ENCODE measurements at places on chromosomes 7 and 10.

DNA sequence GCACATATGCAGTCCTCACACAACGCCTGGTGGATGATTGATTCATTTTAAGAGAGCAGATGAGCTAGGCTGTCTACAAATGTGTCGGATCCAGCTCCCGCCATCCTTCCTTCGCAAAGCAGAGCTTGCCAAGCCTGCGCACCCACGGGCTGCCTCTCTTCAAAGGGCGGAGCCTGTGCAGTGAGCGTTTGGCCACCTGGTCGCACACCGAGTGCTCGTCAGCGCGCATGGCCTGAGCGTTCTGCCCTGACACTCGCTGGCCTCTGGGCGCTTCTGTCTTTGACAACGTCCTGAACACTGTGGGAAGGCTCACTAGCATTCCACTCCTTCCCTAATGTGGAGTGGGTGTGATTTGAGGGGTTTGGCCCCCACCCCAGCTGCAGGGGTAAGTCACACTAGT lies 47.1 kb upstream of the TMEM72 start:
- no peak for DNase-seq

GRCh38 chr7:39317107-39317506 lies 249.1 kb upstream of the YAE1 start:
- no peak for DNase-seq

DNA sequence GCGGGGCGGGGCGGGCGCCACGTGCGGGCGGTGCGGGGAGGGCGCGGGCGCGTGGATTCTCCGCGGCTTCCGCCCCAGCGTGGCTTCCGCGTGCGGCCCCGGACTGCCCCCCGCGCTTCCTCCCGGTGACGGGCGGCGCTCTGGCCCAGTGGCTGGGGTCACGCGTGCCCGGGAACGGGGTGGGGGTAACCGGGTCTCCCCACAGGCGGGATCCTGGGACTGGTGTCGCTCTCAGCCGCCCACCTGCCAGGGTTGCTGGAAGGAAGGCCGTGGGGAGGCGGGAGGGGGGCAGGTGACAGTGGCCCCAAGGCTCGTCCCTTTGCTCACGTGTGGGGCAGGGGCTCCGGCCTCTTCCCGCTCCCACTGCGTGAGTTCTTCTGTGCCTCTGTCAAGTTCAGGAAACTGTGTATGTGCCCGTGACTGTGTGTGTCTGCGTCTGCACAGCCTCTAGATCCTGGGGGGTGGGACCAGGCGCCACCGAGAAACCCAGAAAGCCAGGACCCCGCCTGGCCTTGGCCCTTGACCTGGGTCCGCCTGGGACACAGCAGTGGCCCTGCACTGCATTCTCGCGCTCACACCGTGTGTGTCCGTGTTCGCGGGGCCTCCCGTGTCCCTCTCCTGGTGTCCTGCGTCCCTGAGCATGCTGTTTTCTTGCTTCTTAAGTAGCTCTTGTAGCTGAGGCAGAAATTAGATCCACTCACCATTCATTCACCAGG lies 919 bp downstream of the MAFK start:
- no peak for DNase-seq

DNA sequence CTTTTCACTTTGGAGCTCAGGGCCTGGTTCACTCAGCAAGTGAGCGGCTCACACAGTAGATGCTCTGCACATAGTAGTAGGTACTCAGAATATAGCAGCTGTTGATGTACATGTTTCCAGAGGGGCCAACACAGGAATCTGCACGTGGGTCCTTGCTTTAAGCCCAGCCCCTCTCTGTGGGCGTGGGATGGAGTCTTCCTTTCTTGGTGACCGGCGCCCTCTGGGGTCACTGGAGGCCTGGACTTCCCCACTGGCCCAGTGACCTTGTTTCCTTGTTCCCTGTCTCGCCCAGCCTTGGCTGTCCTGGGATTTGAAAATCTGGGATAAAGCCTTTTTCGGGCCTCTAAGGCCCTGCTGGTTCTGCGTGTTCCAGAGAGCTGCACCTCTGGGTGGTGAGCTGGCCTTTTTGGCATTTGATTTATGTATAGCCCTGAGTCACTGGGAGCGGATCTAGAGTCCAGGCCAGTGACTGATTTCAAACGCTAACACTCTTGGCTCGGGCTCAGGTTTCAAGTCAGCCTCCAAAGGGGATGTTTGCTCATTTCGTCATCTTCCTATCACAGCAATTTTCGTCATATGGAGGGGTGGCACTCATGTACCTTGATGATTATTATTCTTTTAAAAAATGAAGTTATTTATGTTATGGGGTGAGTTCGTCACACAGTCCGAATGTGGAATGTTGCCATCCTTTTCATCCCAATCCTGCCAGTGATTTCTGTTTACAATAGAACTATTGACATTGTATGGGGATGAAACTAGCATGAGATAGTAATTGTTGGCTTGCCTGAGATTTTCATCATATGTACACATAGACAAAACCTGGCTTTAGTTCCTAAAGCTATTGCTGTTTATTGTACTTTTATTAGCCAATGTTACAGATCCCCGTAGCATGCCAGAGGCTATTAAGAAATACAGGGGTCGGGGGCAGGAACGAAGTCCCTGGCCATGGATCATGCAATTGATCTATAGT lies 65.5 kb downstream of the CUX1 start:
- peak; percentile 100 for DNase-seq

- no peak for DNase-seq
Observed at GRCh38 chr7:66452165-66452564, 176.5 kb upstream of the KCTD7 start.

GRCh38 chr7:132533916-132534315 lies 42.4 kb downstream of the PLXNA4 start:
- DNase-seq, result no peak

DNA sequence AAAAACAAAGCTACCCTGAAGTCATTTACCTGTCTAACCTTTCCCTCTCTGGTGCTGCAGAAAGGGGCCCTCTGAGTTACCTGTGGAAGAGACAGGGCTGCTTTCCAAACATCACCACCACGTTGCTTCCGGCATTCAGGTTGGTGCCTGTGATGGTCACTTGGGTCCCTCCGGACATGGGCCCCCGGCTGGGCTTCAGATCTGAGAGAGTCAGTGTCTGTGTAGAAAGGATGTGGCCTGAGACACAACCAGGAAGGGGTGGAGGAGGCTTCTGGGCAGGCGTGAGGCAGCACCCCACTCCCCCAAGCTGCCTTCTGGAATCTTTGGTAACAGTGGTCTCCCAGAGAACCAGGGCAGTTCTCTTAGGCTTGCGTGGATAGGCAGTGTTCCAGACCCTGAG lies 388.9 kb downstream of the PLXNA4 start:
- no peak for DNase-seq

DNA sequence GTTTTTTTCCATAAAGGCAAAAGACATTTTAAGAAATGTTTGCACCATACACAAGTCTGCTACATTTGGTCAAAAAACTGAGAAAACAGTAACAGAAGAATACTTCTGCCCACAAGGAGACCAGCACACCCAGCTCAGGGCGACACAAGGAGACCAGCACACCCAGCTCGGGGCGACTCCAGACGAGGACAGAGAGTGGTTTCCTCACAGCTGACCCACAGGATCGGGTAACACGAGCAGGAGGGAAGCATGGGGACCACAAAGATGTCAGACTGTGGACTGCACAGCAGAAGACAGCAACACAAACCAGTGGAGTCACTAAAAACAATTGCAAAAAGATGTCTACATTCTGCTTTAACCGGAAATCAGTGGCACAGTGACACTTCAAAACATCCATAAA lies 237.6 kb downstream of the DIP2C start:
- no peak for DNase-seq

DNA sequence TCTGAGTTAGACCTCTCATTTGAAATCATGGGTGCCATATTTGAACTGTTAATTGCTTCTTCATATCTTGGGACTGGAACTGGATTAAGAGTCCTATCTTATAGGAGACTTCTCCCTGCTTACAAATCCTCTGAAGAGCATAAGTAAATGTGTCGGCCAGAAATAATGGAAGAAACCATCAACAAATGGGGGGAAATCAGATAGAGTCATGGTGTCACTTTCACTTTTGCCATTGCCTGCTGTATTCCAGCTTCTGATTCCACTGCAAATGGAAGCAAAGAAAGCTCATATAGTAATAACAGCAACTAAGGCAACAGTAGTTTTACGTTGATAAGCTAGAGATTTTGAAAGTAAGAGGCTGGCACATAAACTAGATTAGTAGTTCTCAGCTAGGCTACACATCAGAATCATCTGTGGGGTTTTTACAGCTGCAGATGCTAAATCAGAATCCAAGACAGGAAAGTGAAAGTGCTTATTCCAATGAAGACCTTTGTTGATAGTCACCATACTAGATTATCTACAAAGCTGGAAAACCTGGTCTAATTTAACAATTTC lies 12.3 kb upstream of the CRPPA start:
- DNase-seq, result no peak

- DNase-seq, result no peak
Observed at GRCh38 chr7:158444501-158445420, 142.9 kb downstream of the PTPRN2 start.

- no peak for DNase-seq
Observed at GRCh38 chr10:130744631-130745030, 566.9 kb downstream of the TCERG1L start.

GRCh38 chr7:90816511-90817142 lies 220.5 kb downstream of the CDK14 start:
- peak; percentile 97 for DNase-seq

DNA sequence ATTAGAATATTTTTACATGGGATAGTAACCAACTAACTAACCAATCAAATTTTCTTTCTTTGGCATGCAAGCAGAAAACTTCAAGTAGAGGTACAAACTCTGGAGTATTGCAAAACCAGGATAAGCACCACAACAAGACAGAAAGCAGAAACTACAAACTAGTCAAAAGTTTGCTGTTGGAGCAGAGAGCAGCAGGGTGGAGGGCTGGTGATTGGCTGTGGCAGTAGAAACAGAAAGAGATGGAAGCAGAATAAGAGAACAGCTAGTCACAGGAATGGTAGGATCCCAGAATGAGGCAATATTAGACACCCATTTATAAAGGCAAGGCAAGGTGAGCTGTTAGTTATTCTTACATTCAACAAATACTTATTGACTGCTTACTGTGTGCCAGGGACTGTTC lies 6.8 kb upstream of the MACC1 start:
- no peak for DNase-seq

- no peak for DNase-seq
Observed at GRCh38 chr7:68925241-68925640, 673.0 kb upstream of the AUTS2 start.

DNA sequence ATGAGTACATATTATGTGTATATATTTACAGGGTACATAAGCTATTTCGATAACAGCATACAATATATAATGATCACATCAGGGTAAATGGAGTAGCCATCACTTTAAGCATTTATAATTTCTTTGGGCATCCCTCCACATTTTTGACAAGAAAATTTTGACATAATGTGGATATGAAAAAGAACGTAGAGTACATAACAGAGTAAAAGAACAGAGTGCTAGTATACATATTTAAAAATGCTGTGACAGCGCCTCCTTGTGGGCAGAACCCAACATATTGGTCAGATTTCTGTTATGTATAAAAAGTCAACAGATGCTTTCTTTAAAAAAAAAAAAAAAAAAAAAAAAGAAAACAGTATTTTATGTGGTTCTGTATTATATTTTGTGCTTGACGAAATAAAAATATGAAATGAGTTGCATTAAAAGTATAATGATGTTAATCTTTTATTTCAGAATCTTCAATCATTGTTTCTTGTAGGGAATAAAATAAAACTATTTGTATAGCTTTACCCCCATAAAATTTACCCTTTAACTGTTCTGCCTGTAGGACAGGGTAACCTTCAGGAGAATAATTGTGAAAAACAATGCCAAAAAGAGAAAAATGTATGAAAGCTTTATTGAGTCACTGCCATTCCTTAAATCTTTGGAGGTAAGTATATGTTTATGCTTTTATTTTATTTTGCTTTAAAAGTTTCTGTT lies 18.3 kb upstream of the HBP1 start:
- DNase-seq, result peak; percentile 58

GRCh38 chr7:84783141-84783778 lies 403.6 kb downstream of the SEMA3D start:
- DNase-seq, result peak; percentile 11

DNA sequence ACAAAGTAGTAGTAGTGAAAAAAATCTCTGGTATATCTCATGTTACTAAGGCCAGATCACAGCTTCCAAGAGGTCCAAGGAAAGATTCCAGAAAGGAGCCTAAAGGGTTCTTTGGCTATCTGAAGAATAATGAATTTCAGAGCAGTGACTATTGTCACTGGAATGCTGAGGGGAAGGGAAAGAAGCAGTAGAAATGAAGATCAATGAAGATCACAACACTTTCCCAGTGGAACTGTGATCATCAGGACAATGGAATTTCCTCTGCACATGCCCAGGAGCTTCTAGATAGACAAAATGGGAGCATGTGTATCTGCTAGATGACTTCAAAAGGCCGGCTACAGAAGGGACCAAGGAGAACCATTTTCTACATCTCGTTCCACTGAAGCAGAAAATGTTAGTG lies 219.5 kb upstream of the PHYHIPL start:
- peak; percentile 30 for DNase-seq

GRCh38 chr10:84825330-84825729 lies 496.9 kb downstream of the CCSER2 start:
- DNase-seq, result no peak

DNA sequence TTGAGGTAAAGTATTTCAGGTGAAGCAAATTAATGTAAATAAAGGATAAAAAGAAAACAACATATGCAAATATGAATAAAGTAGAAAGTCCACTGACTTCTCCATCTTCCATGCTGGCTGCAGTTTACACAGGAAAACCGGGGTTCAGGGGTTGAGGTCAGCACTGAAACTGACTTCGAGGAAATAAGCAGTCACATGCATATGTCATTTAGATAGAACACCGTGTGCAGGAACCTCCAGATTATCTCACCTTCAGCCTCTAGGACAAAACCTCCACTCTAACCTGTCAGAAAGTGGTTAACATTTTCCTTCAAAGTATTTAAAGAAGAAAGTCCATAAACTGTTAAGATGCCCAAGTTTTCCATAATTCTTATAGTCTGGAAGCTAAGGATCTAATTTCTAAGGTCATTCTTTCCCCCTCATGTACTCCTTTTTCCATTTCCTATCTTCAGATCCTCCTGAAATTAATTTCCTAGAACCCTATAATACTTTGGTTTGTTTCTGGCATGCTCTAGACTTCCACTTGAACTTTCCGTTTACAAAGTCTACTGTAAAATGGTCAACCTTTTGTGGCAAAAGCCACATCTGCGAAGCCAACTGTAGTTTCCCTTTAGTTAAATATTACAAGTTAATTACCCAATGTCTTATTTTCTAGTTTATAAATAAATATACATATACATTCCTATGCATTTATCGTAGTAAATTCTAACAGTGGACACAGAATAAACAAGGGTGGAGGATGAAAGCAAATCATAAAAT lies 173.3 kb downstream of the RAPGEF5 start:
- DNase-seq, result no peak

GRCh38 chr7:89908736-89909135 lies 245.5 kb upstream of the STEAP1 start:
- no peak for DNase-seq

DNA sequence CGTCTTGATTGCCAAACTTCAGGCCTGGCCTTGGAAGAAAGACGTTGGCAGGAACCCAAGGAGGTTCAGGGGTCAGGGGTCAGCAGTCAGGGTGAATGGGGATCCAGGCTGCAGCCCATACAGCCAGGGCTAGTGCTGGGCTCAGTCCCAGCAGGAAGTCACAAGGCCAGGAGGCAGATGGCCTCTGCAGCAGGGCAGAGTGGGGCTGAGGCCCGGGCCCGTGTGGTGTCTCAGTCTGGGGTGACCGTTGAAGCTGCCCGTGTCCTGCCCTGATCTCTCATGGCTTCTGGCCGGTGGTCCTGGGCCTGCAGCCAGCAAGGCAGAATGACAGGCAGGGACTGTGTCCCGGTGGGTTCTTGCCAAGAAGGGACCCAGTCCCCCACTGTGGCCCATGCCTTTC lies 26.6 kb upstream of the PURB start:
- no peak for DNase-seq

GRCh38 chr7:137989590-137989989 lies 12.3 kb downstream of the CREB3L2 start:
- DNase-seq, result no peak

GRCh38 chr10:104941662-104942061 lies 300.6 kb downstream of the SORCS3 start:
- DNase-seq, result no peak

Data from HCEC 1CT (cell line).